ENCODE measurements at places on chromosomes 2 and 18. TPM values are rescaled to one million over a fixed set of nuclear protein-coding genes. Genes with fewer than 3 reads are reported as not detected.

CABLES1 gene
- total RNA-seq = 19.2 TPM

ARHGEF4 gene
- 8.1 TPM for total RNA-seq

- peak; percentile 22 for DNase-seq
Measured at GRCh38 chr2:157336137-157337010, 10.8 kb upstream of the ERMN start.

DNA sequence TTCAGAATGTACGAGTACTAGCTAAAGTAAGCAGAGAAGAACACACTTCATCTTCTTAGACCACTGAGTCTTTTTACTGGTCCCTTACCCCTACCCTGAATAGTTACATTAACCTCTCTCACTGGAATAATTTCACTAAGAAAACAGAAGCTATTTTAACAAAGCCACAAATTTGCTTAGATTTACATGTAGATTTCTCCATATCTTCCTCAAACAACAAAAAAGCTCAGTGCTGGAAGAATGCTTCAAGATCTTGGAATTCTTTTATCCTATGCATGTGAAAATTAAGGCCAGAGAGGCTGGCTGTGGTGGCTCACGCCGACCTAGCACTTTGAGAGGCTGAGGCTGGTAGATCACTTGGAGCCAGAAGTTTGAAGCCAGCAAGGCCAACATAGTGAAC is 35.2 kb downstream of the MOGAT1 start:
- no peak for DNase-seq

DNA sequence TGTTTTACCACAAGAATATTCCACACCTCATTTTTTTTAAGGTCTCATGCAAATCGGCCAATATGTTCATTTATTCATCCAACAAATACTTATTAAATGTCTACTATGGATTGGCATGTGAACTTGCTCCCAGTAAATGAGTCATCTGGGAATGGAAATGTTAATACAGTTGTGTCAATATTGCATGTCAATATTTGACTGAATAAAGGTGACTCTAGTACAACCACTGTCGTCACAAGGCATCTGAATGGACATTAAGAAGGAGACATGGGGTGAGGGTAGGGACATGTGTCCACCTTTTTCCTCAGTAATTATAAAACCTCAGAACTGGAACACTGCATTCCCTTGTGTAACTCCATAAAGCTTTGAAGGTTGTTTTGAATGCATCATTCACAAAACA is 365.4 kb downstream of the ADCYAP1 start:
- no peak for DNase-seq

DNA sequence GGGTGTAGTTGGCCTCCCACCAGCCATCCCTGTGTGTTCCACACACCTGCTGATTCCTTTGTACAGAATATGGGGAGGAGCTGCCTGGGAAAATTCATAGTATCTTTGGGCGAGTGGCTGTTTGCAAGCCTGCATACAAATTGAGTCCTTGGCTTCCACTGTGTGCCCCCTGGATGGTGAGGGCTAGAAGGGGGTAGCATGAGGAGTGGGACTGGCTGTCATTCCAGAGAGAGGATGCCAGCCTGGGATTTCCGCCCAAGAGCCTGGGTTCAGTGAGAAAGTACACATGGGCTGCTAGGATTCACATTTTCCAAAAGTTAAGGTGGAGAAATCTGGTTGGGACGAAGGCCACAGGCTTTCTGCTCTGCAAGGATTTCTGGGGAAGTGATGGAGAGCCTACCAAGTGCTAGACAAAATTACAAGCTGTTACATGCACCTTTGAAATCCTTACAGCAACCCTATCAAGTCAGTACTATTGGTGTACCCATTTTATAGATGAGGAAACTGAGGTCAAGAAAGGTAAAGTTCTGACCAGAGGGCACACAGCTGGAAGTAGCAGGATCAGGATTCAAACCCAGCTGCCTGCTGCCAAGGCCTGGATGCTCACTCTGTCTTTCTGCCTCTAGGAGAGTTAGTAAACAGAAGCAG is 606 bp upstream of the TOGARAM2 start:
- no peak for DNase-seq
